ENCODE measurements at places on chromosomes 12 and 14. TPM values are rescaled to one million over a fixed set of nuclear protein-coding genes. Genes with fewer than 3 reads are reported as not detected.

TCL1B gene
- total RNA-seq: not detected

C12orf54 gene
- total RNA-seq: not detected

IPO4 gene
- 26.8 TPM for total RNA-seq

DNA sequence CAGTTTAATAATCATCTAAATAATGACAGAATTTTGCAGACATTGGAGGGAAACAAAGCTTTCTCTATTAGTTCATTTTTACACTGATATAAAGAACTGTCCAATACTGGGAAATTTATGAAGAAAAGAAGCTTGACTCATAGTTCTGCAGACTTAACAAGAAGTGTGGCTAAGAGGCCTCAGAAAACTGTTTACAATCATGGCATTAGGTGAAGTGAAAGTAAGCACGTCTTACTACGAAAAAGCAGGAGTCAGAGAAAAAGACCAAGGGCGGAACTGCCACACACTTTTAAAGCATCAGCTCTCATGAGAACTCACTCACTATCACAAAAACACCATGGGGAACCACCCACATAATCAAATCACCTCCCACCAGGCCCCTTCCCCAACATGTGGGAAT, 804.4 kb downstream of the FLRT2 start:
- no peak for DNase-seq

DNA sequence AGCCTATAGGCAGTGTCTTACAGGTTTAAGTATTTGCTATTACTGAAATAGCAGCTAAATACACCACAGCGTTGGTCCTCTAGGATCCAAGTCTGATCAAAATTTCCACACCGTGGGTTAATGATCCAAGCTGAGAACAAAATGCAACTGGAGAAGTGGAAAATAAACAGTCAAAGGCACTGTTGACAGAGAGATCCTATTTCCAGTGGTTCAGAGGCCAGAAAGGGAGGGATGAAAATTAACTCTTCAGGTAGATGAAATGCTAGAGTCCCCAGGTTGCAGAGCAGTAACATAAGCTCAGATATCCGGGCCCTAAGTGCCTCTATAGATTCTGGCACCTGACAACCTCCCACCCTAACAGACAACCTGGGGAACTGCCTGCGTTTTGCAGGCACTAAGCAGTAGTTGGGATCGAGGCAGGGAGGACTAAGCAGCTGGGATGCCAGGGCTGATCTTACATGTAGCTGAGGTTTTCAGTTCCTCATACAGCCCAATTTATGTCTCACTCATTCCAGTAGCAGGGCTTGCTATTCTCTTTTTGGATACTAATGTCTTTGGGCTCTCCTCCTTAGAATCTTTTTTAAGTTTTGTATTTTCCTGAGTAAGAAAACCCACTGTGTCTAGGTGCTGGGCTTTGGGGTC, 42.7 kb upstream of the CRACR2A start:
- DNase-seq: no peak

DNA sequence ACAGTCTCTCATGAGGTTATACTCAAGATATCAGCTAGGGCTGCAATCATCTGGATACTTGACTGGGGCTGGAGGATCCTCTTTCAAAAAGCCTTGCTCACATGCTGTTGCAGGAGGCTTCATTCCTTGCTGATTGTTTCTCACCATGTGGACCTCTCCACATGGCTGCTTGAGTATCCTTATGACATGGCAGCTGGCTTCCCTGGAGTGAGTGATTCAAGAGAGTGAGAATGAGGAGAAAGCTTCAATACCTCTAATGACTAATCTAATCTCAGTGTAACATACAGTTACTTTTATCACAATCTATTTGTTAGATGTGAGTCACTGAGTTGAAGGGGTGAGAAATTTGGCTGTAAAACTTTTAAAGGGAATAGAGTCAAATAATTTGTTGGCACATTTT, 14.4 kb upstream of the SDR39U1 start:
- DNase-seq: no peak

Measured in M059J (cell line).